ENCODE measurements at places on chromosomes 11 and 22.
A peak's percentile ranks its signal among the peaks of the same experiment; 100 is the strongest.

GRCh38 chr11:36023922-36024321, 80.1 kb downstream of the LDLRAD3 start:
- no peak for DNase-seq

DNA sequence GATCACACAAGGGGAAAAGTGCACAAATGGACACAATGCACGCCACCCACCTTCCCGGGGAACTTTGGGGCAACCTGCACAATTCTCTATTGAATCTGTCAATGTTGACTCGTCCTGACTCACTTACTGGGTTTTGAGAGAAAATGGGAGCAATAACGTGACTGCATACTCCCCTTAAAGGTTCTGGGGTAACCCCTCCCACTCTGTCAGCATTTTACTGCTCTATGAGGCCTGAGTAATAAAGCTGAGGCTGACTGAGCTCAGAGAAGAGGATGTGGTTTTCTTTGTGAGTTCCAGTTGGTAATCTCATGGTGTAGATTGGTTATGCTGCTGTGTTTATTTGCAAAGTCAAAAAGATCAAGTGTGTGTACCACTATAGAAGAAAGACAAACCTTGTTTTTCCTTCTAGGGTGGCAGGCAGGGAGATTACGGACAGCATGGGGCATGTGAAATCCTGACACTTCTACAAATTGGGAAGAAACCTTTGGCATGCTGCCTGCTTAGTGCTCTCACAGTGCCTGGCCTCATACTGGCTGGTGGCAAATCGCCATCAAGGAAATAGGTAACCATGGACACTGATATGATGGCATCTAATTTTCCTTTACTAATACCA, 16.1 kb upstream of the APOA1 start:
- peak; percentile 30 for DNase-seq

- DNase-seq, result no peak
Observed at GRCh38 chr22:30743257-30744020, 48.8 kb downstream of the OSBP2 start.

GRCh38 chr11:108167624-108168023, 46.3 kb downstream of the ACAT1 start:
- no peak for DNase-seq

All from activated T-helper 1 cell treated with anti-CD3 and anti-CD28 coated beads, Interleukin-2, amount 50 U/mL, for 16 hours (primary cell).